Transverse colon (tissue), 4 donors: ENCODE measurements at places on chromosomes 7 and 10. TPM values are rescaled to one million over a fixed set of nuclear protein-coding genes. Genes with fewer than 3 reads are reported as not detected.
A peak's percentile ranks its signal among the peaks of the same experiment; 100 is the strongest.

DNA sequence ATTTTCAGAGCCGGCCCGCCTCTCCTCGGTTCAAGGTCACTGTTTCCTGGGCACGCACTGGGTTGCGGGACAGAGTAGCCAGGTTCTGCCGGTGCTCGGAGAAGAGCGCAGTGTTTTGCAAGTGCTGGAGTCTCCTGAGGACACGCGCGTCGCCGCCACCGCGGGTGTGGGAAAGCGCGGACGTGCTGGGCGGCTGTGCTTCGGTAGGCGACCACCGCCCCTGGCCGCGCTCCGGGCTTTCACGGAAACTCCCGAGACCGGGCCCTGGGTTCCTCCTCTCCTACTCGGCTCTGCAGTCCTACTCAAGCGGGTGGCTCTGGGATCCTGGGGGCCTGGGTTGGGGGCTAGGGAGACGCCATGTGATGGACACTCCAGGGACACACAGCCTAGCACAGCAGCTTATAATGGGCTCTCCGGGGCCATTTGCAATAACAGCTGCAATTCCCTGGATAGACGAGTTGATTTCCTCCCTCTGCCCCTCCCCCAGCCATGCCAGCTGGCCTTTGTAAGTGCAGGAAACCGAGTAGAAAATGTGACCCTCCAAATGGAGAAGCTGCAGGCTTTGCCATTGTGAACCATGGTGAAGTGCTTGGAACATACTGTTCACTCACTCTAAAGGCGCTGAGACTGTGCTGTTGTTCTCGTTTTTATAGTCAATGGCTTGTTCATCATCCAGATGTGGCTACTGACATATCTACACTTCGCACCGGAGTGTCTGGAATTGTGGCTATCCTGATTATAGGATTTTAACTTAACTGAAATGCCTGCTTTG lies 2.1 kb downstream of the FRAT1 start:
- DNase-seq, result peak; percentile 49
- peak overlapping the region; percentile 72 for H3K4me3 ChIP-seq
- H3K27me3 ChIP-seq, result no peaks in the 10 kb centered on the region
- no peaks in the 10 kb centered on the region for H3K36me3 ChIP-seq
- H3K4me1 ChIP-seq, result peaks cover 21% of the 10 kb centered on the region

GRCh38 chr10:110151971-110152370 lies 55.4 kb upstream of the MXI1 start:
- peaks cover 2% of the 10 kb centered on the region for H3K4me1 ChIP-seq
- no peak overlapping the region for H3K27ac ChIP-seq
- peaks cover 9% of the 10 kb centered on the region for H3K27me3 ChIP-seq
- no peaks in the 10 kb centered on the region for H3K36me3 ChIP-seq

DNA sequence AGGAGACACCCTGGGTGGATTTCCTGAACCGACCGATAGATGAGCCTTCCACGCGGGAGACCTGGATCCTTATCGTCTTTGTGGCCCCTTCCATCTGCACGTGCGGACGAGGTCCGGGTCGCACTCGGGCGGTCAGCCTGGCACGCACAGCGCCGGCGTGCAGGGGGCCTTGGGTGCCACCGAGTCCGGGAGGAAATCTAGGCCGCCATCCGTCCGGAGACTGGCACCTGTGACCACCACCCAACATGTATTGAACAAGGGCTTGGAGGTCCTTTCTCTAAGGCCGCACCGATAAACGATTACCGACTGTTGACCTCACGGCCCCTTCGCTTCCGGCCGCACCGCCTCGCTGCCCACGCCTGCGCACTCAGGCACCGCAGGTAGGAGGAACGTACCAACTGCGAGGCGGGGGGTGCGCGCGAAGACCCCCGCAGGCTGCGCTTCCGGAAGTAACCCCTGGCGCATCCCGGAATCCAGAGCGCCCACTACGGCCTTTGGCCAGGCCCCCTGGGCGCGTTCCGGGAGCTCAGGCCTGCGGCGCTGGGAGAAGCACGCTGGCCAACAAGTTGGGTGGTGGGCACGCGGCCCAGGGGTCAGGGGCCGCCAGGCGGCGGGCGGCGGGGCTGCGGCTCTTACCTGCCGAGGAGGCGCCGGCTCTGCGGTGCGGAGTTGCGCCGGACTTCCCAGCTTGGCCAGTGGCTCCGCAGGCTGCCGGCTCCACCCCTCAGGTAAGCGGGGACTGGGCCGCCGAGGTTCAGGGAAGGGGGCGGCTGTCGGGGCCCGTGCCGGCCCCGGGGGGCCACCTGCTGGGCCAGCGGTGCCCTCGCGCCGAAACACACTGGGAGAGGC lies at the start of the genes ACTR3C and LRRC61:
Gene ACTR3C, minus strand, starts transcription at position 713 of the 849 bp plus-strand sequence. CDS start 28,249 bp downstream, outside the sequence.
Gene LRRC61, plus strand, starts transcription at position 523 of the 849 bp plus-strand sequence. CDS start 13,507 bp downstream, outside the sequence.
- H3K4me3 ChIP-seq, result peak within 1 kb of the TSS; percentile 79
- DNase-seq, result peak; percentile 77
- H3K27me3 ChIP-seq, result no peaks in the 10 kb centered on the region
- H3K36me3 ChIP-seq, result no peaks in the 10 kb centered on the region

GRCh38 chr7:36911788-36912187 lies 187.5 kb upstream of the AOAH start:
- no peaks in the 10 kb centered on the region for H3K36me3 ChIP-seq
- H3K27me3 ChIP-seq, result no peaks in the 10 kb centered on the region
- no peak overlapping the region for H3K4me3 ChIP-seq
- no peaks in the 10 kb centered on the region for H3K4me1 ChIP-seq
- H3K27ac ChIP-seq, result no peak overlapping the region
- no peak for DNase-seq

GRCh38 chr10:114839901-114840300 lies 18.3 kb downstream of the FHIP2A start:
- no peak overlapping the region for H3K27ac ChIP-seq
- H3K4me3 ChIP-seq, result no peak overlapping the region
- H3K36me3 ChIP-seq, result peaks cover 65% of the 10 kb centered on the region
- no peak for DNase-seq

- H3K27me3 ChIP-seq, result peaks cover 19% of the 10 kb centered on the region
- peak; percentile 65 for DNase-seq
- H3K4me1 ChIP-seq, result peaks cover 25% of the 10 kb centered on the region
- H3K36me3 ChIP-seq, result no peaks in the 10 kb centered on the region
Measured at GRCh38 chr10:75403939-75404814, 2.6 kb upstream of the ZNF503 start.

AMPH gene
- 2.2 TPM for total RNA-seq

DNA sequence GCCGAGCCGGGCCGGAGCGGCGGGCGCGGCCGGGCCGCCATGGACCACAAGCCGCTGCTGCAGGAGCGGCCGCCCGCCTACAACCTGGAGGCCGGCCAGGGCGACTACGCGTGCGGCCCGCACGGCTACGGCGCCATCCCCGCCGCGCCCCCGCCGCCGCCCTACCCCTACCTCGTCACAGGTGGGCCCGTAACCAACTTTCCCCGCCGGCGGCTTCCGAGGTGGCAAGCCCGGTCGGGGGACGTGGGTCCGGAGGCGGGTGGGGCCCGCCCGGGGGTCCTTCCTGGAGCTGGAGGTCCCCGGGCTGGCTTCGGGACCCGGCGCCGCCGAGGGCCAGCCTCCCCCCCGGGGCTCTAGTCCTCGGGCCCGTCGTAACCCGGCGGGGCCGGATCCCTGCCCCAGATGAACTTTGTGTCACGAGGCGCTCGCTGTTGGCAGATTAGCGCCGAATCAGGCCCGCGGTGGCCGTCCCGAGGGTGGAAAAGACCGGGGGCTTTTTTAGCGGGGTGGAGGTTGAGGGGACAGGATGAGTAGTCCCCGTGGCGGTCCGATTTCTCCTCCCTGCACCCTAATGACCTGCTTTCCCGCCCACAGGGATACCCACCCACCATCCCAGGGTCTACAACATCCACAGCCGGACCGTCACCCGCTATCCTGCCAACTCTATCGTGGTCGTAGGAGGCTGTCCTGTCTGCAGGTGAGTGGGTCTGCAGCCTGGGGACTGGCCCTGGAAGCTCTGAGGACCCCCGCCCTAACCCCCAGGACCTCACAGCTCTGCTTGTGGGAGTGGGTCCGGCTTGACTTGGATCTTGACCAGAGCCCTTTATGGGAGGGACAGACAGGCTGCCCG lies 496 bp downstream of the BRI3 start:
- no peaks in the 10 kb centered on the region for H3K36me3 ChIP-seq
- DNase-seq, result peak; percentile 45
- peak overlapping the region; percentile 97 for H3K27ac ChIP-seq
- no peaks in the 10 kb centered on the region for H3K27me3 ChIP-seq
- H3K4me3 ChIP-seq, result peak overlapping the region; percentile 96

CCAR1 gene
- total RNA-seq, result 51.3 TPM

DNA sequence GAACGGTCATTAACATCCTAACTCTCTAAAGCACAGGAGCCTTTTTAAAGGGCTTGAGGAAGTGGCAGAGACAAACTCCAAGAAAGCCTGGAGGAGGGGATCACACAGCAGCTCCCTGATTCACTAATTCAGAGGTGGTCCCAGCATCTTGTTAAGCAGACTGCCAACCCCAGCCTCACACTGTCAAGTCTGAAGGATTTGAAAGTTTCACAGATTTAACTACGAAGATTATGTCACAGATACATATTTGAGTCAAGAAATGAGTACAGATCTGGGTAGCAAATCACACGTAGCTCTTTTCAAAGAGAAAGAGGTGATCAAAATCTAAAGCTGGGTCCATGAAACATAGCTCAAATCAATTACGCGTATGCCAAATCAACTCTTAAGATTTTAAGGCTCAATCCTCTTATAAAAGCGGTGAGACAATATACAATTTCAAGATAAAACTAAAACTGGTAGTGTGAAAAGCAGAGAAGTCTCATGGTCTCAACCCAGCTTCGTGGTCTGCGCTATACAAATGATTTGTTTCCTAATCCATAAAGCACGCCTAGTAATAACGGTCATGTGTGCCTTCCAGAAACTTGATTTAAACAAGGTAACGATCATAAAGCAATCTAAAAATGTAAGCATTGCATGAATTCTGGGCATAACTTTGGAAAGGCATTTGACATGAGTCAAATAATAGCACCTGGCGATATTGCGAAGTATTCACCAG lies 229.9 kb upstream of the MKLN1 start:
- peaks cover 25% of the 10 kb centered on the region for H3K4me1 ChIP-seq
- no peak overlapping the region for H3K27ac ChIP-seq
- no peak for DNase-seq
- no peaks in the 10 kb centered on the region for H3K27me3 ChIP-seq
- no peaks in the 10 kb centered on the region for H3K36me3 ChIP-seq
- H3K4me3 ChIP-seq, result no peak overlapping the region

DNA sequence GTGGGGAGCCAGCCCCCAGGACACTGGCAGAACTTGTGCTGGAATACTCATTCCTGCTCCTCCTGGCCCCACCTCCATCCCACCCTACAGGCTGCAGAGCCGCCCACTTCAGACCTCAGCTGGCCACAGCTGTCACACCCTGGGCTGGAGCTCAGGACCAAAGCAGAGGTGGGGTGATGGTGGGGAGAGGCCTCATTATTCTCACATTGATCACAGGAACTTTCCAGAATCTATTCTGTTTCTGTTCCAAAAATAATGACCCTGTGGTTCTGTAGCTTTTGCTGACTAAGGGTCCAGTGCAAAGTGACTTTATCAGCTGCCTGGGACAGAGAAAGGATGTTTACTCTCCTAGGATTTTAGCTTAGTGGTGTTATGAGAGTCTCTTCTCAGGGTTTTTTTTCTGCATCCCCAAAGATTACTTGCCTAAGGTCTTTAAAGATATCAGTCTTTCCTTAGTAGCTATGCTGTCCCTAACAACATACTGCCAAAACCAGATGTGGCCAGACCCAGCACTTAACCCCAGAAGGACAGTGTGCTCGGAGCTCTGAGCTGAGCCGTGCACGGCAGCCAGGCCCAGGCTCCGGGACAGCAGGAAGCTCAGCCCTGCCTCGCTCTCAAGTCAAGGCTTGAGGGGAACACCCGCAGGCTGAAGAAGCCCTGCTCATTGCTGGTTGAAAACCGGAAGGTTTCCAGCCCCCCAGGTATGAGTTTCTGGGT lies 223.3 kb downstream of the MLLT10 start:
- no peaks in the 10 kb centered on the region for H3K27me3 ChIP-seq
- H3K27ac ChIP-seq, result no peak overlapping the region
- DNase-seq, result no peak
- H3K4me3 ChIP-seq, result no peak overlapping the region
- H3K36me3 ChIP-seq, result no peaks in the 10 kb centered on the region
- no peaks in the 10 kb centered on the region for H3K4me1 ChIP-seq

DNA sequence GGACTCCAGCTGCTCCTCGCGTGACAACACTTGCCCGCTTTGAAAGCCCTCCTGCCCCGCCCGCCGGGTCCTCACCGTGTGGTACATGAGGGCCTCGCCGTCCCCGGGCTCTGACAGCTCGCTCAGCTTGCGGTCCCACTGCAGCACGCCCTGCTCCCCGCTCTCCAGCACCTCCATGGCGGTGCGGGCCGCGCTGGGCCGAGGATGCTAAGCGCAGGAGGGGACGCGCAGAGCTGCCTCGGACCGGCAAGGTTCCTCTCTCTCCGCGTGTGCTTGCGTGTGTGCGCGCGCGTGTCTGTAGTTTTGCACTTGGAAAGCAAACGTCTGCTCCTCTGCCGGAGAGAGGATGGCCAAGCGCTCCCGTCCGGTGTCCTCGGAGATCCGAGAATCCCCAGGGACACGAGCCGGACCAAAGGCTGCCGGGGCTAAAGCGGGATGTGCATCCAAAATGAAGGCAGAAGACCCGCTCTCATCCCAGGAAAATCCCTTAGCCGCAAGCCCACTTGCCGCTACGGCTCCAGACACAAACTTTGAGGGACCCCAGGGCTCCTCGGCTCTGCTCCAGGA lies at the start of gene CREB3L2:
Gene CREB3L2, minus strand, starts transcription at position 558 of the 567 bp plus-strand sequence. Its CDS starts 381 bp downstream, at position 177.
- peak within 1 kb of the TSS; percentile 94 for H3K27ac ChIP-seq
- peaks cover 17% of the 10 kb centered on the region for H3K4me1 ChIP-seq
- H3K4me3 ChIP-seq, result peak within 1 kb of the TSS; percentile 80
- DNase-seq, result peak; percentile 68
- no peaks in the 10 kb centered on the region for H3K27me3 ChIP-seq

CALN1 gene
- total RNA-seq, result not detected

- H3K27me3 ChIP-seq, result no peaks in the 10 kb centered on the region
- no peaks in the 10 kb centered on the region for H3K36me3 ChIP-seq
- no peak overlapping the region for H3K4me3 ChIP-seq
Measured at GRCh38 chr10:73509695-73510094, 13.9 kb upstream of the PPP3CB start.

DNA sequence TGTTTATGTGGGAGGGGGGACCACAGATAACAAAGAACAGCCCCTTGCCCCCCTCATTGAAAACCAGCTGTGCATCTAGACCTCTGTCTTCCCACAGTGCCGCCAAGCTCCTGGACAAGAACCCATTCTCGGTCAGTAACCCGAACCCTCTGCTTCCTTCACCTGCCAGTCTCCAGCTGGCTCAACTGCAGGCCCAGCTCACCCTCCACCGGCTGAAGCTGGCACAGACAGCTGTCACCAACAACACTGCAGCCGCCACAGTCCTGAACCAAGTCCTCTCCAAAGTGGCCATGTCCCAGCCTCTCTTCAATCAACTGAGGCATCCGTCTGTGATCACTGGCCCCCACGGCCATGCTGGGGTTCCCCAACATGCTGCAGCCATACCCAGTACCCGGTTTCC lies 91.0 kb upstream of the PDCD4 start:
- no peaks in the 10 kb centered on the region for H3K27me3 ChIP-seq
- no peak overlapping the region for H3K4me3 ChIP-seq
- no peak overlapping the region for H3K27ac ChIP-seq
- peaks cover 18% of the 10 kb centered on the region for H3K4me1 ChIP-seq
